ENCODE measurements at places on chromosomes 6 and 20.

DNA sequence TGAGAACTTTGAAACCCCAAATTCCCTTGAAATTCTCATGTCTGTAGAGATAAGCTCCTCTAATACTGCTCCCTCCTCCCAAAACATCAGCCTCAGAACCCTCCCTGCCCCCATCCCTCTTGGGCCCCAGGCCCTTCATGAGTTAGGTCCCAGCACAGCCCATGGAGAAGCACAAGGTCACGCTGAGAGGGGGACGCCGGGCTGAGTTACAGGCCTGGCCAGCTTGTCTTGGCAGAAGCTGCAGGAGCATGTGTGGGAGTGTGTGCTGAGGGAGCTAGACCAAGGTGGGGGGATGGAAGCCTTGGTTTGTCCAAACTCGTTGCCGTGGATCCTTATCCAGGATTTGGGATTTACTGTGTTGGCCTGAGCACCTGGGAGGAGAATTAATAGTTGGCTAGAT lies 8.5 kb upstream of the PTCRA start:
- no peak for DNase-seq

GRCh38 chr6:144543006-144543871 lies 258.1 kb downstream of the UTRN start:
- DNase-seq: peak; percentile 17

DNA sequence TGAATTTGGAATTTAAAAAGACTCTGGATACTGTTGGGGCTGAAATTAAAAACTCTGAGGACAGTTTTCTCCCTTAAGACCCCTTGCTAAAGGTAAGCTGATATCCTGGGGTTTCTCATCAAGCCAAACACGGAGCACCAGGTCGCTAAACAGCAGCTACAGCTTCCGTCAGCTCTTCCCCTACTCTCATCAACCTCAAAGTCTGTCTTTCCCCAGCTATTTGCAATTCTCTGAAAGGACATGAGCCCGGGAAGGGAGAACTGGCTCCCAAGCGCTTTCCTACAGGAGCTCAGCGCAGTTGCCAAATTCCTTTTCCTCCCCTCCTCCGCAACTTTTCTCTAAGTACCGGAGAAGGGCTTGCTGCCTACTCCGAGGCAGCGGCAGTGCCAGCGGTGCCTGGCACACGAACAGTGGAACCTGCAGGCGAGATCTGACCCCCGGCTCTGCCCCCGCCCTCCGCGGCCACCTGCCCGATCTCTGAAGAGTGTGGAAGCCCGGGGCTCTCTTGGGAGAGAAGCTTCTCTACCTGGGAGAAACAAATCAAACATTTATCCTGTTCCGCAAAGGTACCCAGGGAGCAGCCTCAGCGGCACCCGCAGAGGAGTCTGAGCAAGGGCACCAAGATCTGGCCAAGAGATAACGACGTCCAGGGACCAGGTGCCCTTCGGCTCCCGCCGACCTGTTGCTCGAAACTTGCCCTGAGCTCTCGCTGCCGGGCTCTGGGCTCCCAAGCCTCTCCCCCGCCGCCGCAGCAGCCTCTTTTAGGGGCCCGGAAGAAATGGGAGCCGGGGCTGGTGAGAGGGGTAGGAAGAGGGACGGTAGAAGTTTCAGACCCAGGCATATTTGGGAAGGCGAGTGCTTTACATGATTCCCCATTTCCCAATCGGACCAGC lies 2.2 kb downstream of the CBLN4 start:
- no peak for DNase-seq

- DNase-seq: no peak
These were observed 55.7 kb upstream of the HDGFL1 start for GRCh38 chr6:22513667-22514066.

DNA sequence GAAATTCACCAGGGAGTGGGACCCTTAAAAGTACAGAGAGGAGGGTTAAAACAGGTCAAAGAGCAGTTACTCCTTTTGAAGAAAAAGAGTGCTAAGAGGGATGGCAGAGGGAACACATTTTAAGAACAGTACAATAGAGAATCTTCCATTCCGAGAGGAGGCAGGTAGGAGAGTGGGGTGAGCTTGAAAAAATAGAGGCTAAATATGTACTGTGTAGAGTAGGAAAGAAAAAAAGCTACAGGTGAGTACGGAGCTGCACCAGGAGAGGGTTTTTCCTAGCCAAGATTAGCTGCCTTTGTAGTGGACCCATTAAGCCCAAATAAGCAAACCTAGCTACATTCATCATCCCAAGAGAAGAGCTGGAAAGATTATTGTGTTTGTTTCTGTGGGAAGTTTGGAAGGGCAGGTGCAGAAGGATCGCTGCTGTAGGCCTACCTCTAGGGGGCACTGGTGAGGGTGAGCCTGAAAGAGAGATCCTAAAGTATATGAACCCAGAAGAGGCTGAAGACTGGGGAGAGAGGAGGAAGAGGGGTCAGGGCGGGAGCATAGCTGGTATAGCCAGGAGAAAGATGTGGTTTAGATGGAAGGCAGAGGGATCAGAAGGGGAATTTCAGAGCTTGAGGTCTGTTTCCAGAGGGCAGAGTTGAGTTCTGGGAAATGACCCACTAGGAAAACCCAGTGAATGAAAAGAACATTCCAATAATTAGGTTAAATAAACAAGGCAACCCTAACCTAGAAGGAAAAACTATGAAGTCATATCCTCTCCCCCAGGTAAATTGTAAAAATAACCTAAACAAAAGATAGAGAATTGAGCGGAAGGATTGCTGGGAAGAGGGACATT lies 50.2 kb upstream of the HINT3 start:
- no peak for DNase-seq

GRCh38 chr6:3748208-3749066 lies 3.1 kb downstream of the PXDC1 start:
- DNase-seq: peak; percentile 67

Measured in RWPE1 (cell line).